AG04449 (cell line): ENCODE measurements at places on chromosomes 2 and 18.

DNA sequence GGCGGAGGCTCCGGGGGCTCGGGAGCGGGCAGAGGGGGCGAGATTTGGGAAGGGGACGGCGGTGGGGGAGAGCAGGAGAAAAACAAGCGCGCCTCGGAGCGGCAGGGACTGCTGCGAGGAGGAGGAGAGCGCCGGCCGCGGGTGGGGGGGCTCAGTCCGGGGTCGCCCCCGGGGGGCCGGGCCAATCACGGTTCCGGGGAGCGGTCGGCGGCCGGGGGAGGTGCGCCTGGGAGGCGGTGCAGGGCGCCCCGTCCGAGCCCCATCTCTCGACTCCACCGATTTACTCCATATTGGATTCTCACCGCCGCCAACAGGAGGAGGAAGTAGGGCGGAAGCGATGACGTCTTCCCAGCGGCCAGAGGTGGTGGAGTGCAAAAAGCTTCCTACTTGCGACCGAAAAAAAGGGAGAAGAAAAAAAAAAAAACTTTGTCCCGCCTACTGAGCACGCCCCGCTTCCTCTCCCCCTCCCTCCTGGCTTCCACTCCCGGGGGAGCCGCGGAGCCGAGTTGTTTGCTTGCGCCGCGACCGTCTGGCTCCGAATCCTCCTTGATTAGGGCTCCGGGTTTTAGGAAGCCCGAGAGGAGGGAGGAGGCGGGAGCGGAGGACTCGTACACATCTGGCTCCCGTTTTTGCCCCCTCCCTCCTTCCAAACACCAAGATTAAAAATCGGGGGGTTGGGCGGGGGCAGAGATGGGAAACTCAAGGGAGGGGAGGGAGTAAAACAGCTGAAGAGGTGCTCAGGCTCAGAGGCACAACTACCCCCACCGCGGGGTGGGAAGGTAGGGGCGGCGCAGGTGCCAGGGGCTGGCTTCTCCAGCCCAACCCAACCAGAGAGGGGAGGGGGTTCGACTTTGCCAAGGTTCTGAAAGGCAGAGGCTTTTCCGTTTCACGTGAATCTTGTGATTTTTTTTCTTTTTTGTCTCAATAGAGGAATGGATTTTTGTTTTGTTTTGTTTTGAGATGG is at the start of gene SPRED2:
Gene SPRED2 (minus strand): TSS at position 373 of the 964 bp plus-strand sequence. CDS start 612 bp downstream, outside the sequence.
- DNase-seq: peak; percentile 74

DNA sequence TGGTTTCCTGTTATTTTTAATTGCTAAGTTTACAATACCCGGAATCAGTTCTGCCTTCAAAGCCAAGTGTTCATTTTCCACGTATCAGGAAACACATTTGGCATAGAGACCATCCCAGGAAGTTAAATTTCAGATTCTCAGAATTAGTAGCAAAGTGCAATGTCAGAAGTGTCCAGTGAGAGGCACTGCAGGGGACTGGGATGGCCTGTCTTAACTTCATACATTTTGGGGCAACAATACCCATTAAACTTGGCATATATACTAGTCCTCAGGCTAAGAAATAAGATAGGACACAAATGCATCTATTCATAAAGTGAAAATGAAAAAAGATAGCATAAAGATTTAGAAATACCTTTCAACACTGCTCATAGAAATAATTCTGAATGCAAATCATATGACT is 1.5 kb upstream of the IL1RL2 start:
- DNase-seq: no peak

DNA sequence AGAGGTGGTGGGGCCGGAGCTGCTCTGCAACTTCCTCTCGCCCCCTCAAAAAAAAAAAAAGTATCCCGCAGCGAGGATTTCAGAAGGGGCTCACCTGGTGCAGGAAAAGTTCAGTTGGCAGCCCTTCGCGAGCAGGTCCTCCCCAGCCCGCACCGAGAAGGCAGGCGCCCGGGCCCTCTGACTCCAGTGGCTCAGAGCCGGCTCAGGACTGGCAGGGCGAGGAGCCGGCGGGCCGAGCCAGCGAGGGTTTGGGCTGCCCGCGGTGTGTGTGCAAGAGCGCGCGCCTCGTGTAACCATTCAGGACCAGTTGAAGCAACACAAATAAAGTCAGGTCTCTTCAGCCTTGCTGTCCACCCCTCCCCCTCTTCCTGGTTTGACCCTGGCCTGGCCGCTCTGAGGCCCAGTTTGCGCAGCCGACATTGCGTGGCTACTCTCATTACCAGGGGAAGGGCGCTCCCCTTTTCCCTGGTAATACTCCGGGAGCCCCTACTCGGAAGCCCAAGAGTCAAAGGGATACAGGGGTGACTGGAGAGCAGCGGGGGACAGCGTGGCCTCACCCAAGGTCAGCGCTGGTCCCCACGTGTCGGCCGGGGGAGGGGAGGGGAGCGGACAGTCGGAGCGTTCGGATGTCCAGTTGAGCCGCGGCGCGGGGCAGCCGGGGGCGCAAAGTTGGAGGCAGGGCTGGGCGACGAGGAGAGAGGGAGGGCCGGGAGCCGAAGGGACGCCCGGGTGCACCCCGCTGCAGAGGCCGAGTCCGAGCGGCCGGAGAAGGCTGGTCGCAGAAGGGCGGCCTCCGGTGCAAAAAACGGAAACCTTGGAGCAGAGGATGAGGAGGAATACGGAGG is 12.3 kb downstream of the EN1 start:
- DNase-seq: no peak

DNA sequence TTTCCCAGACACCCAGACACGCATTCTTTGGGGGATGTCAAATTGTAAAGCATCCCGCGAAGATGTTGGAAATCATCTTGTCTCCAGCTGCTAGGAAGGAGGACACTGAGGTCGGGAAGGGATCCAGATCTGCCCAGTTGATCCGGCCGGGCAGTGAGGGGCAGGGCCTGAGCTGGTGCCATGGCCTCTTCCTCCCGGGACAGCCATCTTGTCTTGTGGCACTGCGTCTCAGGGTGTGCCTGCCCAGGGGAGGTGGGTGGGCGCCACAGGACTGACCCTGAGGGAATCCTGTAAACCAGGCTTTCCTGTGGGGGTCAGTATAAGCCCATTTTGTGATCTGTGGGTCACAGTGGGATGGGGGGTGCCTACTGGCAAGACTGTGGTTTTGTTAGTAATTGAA is 10.1 kb downstream of the TRAF3IP1 start:
- DNase-seq: no peak

- no peak for DNase-seq
Observed at GRCh38 chr2:71896385-71897136, 251.1 kb downstream of the CYP26B1 start.

DNA sequence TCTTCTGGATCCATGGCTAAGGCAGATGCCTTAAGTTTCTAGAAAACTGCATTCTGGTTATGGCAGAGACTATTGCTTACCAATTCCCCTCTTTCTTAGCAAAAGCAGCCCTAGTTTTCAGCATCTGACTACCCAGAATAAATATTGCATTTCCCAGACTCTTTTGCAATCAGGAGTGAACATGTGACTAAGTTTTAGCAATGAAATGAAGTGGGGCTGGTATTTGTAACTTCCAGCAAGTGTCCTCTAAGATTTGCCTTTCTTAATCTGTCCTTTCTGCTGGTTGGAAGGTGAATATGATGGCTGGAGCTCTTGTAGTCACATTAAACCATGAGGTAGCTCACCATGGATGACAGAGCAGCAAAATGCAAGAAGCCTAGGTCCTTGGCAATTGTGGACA is 132.9 kb upstream of the PKDCC start:
- no peak for DNase-seq

GRCh38 chr18:43961722-43962121 is 684.4 kb upstream of the SYT4 start:
- no peak for DNase-seq

DNA sequence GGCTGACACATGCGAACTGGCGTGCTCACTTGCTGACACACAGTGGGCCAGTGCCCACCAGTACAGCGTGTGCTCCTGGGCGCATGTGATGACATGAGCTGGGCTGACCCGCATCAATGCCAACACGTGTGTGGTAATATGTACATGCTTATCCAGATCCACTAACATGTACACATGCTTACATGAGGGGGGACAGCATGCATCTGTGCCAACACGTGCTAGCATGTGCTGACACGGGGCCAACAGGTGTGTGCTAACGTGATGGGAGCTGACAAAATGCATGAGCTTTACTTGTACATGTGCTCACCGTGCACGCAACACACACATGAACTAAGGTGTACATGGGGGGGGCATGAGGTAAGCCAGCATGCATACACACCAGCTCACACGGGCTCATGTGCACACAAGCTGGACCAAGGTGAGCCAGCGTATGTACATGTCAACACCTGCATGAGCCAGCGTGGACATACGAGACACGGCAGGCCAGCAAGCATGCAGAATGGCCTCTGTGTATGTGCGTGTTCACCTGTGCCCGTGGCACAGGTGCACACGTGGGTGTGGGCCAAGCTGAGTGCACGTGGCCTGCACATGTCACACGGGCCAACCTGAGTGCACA is 28.5 kb downstream of the GPC1 start:
- DNase-seq: no peak
